ENCODE measurements at places on chromosomes 3 and 15. TPM values are rescaled to one million over a fixed set of nuclear protein-coding genes. Genes with fewer than 3 reads are reported as not detected.
A peak's percentile ranks its signal among the peaks of the same experiment; 100 is the strongest.

- DNase-seq, result peak; percentile 40
These were observed 51.2 kb downstream of the MFN1 start for GRCh38 chr3:179398574-179399231.

Gene WDR6
- total RNA-seq, result 65.4 TPM

GRCh38 chr15:65818927-65819562 lies 27.0 kb upstream of the DENND4A start:
- DNase-seq, result no peak

DNA sequence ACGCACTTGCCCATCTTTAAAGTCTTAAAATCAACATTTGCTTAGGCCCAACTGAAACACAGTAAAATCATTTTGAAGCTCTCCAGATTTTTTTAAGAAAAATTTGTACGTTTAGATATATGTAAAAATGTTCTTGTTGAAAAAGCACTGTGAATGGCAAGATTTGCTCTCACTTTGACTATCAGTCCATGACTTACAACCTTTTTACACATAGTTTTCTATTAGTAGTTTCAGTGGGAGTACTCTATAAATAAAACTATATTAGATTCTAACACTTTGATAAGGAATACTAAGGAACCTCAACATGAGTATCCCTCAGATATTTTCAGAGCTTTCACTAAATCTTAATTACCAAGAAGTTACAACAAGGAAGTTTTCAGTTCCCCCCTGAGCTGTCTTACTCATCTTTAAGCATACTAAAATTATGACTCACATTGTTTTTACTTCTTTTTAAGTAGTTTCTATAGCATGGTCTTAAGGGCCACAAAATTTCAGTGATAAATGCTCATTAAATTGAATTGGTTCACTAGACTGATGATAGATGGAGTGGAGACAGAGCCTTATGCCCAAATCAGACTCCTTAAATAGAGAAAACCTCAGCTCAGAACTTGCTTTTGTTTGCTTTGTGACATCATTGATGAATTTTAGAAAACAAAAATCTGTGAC lies 31.6 kb upstream of the RAP2B start:
- peak; percentile 68 for DNase-seq

DNA sequence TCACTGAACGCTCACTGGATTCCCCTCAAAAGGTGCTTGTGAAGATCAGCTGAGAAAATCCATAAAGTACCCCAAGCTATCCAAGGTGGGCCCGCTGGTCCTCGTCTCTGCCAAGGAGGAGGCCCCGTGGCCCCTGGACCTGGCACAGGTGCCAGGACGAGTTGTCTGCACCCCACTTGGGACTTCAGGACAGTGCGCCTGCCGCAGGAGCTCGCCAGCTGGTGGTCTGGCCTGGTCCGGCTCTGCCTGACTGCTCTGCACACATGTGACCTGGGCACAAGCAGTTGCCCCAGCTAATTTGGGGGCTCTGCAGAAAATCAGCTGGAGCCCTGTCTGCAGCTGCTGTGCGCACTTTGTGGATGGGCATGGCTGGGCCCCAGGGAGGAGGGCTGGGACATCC lies 159.9 kb downstream of the NSMCE3 start:
- DNase-seq, result no peak
